ENCODE measurements at places on chromosomes 11 and 22.
A peak's percentile ranks its signal among the peaks of the same experiment; 100 is the strongest.

GRCh38 chr22:25357606-25358420 is 138.4 kb downstream of the CRYBB2 start:
- DNase-seq, result no peak

DNA sequence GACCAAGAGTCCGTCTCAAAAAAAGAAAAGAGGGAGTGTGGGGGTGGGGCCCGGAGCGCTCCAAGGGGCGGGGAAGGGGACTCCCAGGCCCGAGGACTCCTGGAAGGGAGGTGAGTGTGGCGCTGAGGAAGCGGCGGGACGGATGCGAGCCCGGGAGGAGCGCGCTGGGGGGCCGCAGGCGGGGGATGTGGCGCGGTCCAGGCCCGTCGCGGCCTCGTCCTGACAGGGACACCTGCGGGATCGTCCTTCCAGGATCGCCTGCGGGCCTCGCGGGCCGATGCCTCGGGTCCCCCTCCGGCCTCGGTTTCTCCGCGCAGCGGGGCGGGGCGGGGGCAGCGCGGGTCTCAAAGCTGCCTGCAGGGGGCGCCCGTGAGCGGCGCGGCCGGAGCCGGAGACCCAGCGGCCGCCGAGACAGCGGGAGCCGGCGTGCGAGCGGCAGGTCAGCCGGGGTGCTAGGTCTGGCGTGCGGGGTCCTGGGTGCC is 3.8 kb upstream of the ADORA2A start:
- no peak for DNase-seq

DNA sequence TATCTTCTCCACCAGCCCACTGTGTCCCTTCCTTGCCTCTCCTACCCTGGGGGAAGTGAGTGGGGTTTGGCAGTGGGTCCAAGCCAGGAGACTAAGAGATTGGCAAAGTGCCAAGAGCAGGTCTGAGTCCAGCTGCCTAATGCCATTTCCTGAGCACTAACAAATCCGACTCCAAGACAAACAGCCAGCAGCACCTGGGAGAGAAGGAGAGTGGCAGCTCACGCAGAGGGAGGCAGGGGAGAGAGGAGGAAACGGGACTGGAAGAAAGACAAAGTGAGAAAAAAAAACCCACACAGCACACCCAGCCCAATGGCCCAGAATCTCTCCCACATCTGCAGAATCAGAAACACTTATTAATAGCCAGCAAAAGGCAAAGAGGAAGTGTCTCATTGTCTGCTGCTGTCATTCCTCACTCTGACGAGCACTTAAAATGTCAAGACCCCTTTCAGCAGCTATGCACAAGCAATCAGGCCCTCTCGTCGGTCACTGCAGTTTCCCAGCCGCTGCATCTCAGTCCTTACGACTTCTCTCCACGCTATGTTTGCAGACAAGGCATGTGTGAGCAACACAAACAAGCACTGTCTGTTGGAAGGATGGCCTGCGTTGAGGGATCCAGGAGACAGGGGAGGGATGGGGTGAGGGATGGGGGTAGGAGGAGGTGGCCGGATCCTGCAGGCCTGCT is 558.4 kb upstream of the CADM1 start:
- peak; percentile 77 for DNase-seq

DNA sequence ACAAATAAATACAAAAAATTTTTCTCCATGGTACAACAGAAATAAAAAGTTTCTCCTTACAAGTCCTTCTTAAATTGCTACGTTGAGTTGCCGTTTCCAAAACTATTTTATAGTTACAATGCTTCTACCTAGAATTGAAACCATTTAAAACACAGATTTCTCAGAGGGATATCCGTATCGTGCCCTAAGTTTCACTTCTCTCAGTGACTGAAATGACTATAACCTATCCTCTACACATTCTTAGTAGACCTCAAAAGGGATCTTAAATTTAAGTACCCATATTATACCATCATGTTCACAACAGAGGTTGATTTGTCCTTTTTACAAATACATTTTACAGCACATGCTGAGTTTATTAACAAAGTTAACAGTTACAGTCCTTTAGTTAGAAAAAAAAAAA is 44.1 kb downstream of the USP28 start:
- DNase-seq, result no peak

DNA sequence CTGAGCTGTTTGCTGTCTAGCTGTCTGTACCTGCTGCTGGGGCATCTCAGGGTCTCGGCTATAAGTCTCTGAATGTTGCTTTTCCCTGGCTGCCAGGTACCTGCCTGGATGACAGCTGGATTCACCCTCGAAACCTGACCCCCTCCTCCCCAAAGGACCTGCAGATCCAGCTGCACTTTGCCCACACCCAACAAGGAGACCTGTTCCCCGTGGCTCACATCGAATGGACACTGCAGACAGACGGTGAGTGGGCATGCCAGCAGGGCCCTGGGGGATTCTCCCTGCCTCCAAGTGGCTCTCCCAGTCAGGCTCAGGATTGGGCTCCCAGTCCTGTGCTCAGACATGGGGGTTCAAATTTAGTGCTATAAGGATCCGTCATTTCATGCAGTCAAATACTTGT is 12.9 kb downstream of the IL17RA start:
- no peak for DNase-seq

DNA sequence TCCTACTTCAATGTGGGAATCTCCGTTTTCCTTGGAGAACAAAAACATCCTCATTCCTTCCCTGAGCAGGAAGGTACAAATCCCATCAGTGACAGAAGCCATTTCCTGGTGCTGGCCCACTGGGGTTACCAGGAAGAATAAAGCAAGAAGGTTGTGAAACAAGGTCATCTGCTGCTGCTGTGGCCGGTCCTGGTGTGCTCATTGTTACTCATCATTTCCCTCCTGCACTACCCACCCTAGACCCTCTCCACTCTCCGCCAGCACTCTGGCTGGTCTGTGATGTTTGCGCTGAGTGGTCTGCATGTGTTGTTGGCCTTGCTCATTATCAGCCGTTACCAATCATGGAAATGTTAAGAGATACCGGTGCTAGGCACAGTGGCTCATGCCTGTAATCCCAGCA is 37.0 kb downstream of the OSBP2 start:
- DNase-seq, result no peak

DNA sequence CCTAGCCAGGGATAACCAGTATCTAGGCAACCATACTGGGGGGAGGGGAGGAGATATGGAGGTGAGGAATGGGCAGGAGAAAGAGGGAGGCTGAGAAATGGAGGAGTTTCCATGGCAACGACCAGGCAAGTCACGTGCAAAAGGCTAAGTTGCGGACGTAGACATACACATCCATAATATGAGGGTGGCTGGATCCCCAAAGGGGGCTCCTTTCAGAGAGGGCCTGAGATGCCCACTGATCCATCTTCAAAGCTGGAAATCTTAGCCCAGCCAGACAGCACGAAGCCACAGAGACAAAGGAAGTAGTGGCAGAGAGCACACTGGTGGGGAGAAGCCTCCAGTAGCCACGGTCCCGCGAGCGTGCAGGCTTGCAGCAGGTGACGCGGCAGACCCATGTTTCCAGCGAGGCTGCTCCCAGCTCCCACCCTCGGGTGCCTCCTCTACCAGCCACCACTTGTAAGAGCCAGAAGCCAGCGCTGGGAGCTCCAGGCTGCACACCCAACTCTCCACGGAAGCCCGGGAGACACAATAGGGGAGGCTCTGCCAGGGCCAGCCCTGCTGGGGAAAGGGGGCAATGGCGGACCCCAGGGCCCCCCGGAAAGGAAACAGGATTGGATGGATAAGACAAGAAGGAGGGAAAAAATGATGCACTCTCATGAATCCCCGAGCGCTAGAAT is 938 bp downstream of the FXYD6 start:
- DNase-seq, result peak; percentile 19

- DNase-seq, result no peak
Observed at GRCh38 chr11:72955466-72955865, 141.3 kb downstream of the ATG16L2 start.

- peak; percentile 47 for DNase-seq
Observed at GRCh38 chr11:78000193-78000592, 5.7 kb upstream of the INTS4 start.

DNA sequence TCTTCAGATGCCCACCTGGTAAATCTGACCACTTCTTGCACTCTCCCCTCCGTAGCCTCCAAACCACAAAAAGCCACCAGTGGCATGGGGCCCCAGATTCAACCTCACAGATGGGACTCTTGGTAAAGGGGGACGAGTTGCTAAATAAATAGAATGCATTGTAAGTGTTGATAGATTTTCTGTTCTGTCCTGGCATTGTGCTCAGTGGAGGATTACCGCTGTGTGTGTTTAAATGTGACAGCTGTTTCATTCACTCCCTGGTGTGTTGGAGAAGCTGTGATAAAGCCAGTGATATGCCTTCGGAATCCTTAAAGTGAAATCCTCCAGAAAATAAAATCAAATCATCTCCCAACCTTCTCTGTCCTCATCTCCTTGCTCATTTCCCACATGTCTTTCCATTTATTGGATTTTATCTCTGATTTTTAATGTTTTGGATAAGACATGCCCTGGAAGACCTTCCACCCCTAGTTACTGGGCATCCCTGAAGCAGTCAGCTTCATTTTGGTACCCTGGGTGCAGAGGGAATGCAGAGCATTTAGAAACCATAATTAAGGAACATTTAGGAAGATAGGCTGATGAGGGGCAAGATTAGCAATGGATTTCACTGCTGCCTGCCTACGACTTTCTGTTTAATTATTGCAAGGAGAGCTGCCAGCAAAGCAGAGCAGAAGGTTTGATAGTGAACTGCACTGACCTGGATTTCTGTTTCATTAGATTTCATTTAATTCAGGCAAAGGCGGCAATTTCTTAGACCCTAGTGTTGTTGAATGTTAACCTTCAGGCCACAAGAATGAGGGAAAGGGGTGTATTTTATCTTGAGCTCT is 460.9 kb upstream of the KIRREL3 start:
- DNase-seq, result no peak

DNA sequence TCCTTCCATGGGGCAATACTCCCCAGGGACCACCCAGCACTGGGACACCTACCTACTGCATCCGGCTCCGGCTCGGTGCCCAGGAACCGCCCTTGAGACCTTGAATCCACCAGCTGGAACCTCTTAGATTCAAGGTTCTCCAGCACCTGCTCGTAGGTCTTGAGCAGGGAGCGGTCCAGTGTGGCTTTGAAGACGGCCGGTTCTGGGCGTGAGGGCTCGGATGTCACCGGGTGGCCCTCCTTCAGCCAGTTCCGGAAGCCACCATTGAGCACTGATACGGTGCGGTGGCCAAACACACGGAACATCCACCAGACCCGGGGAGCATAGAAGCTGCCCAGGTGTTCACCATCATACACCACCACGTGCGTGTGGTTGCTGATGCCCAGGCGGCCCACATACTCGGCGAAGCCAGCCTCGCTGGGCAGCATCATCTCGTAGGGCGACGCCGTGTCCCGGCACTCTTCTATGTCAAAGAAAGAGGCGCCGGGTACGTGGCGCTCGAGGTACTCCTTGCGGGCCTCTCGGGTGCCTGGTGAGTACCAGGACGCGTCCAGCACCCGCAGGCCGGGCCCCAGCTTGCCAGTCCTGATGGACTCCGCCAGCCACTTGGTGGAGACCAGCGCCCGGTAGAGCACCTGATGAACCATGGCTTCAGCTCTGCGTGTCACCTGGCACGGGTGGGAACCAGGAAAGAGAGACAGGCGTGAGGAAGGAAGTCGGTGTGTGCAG is 997 bp downstream of the TST start:
- no peak for DNase-seq

GRCh38 chr11:8099291-8099899 is 18.4 kb downstream of the TUB start:
- DNase-seq, result peak; percentile 51

DNA sequence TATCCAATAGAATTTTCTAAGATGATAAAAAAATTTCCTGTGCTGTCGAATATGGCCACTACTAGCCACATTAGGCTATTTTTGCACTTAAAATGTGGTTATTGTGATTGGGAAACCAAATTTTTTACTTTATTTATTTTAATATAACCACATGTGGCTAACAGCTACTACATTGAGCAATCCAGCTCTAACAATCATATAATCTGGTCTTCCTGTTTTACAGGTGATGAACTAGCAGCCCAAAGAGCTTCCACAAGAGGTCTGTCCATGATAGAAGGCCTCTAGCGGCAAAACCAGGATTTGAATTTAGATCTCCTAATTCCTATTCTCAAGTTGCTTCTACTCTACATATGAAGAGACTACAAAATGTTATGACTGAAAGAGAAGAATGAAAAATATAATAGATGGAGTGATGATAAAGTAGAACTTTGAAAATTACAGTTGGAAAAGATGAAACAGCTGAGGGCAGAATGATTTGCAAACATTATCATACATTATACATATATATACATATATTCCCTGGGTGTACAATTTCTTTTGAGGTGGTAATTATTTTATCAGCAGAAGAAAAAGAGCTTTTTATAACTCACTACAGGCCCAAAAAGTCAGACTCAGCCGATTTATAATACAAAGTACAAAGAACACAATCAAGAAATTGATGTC is 363.5 kb upstream of the PITPNB start:
- DNase-seq, result no peak

DNA sequence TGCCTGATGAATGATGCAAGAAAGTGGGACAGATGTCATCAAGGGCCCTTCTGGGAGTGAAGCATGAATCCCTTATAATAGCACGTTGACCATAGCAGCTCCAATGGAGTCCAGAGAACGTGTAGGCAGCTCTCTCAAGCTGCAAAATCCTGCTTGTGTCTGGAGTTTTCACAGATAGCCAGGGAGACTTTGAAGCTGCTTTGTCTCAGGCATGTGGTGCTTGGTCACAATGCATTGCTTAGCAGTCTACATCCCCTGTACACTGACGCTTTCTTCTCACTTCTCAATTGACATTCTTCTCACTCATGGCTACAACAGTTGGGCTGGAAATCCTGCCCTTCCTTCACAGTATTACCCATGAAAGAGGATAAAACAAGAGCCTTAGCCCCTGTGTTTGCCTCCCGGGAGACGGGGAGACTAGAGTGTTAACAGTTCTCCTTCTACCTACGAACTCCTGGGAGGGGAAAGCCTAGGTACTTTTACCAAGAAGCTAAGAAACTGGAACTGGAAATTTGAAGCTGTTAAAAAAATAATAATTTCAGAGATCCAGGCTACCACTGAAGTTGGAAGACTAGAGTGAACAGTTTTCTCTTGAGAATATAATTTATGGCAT is 20.7 kb upstream of the MMP7 start:
- no peak for DNase-seq

DNA sequence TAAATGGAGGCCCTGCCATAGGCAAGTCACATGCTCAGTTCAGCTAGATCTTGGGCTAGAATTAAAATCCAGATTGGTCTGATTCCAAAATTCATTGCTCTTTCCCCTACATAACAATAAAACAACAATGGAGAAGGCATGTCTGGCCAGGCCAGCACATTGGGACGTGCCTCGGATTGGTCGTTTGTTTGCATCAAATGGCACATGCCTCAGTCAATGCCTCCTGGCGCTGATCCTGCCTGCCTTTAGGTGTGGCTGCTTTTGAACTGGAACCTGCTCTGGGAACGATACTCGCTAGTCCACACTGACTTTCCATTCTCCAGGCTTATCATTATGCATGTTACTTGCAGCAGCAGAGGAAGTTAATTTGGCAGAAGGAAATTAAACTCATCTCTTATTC is 322.1 kb downstream of the NELL1 start:
- DNase-seq, result no peak

DNA sequence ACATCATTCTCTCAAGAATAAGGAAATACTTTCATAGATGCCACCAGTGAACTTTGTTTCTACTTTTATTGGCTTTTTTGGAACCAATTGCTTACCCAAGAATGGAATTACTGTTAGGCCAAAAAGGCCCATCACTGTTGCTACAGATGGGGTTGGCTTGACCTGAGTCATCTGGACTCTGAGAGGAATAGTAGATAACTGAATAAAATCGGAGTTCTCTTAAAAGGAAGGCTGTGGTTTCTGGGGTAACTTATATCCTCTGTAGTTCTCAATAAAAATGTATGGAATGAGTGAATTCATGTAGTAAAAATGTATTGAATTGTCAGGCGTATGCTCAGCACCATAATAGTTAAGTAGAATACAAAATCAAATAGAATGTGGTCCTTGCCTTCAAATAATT is 56.6 kb downstream of the ARHGEF12 start:
- DNase-seq, result no peak

Data from NCI-H748 treated with DMSO at 0.1 percent for 48 hours (cell line).